ENCODE measurements at places on chromosomes 5 and 9.
A peak's percentile ranks its signal among the peaks of the same experiment; 100 is the strongest.

DNA sequence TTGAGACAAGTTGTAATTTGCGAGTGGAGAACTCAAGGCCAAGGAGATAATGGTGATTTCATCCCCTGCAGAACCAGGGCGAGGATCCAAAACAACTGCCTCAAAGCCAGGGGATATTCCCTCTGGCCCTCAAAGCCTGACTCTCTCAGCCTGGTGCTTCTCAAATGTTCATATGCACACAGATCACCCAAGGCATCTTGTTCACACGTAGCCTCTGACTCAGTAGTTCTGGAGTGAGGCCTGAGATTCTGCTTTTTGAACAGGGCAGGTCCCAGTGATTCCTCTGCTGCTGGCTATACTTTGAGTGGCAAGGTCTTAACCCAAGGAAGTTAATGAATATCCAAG, 30.2 kb upstream of the WWC1 start:
- no peak for DNase-seq

DNA sequence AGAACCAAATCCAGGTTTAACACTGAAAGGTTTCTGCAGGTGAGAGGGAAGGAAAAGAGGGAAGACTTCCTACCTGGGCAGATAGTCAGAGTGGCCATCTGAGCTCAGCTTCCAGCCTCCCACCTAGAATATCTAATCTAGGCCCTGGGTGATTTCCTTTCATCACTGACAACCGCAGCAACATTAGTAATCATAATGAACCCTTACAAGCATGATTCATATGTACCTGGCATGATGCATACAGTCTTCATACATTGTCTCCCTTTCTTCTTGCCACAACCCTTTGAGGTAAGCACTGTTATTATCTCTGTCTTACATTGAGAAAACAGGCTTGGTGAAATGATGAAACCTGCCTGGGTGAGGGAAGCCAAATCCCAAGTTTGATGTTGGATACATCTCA, 13.5 kb downstream of the AFAP1L1 start:
- DNase-seq = no peak

DNA sequence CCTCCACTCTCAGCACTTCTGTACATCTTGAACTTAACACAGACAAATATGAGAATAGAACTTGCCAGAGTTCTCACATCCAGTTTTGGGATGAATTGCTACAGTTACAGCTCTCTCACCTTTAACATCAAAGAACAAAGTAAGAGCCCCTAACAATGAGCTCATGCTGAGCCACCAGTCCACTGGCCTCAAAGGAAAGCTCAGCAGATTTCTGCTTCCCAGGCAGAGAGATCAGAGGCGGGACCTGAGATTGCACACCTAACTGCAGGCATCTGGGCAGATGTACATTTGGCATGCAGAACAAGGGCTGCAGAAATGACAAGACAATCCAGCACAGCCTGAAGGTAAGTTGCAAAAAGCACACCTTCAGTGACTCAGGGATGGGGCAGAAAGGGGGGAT, 300.9 kb downstream of the MRPS30 start:
- no peak for DNase-seq

DNA sequence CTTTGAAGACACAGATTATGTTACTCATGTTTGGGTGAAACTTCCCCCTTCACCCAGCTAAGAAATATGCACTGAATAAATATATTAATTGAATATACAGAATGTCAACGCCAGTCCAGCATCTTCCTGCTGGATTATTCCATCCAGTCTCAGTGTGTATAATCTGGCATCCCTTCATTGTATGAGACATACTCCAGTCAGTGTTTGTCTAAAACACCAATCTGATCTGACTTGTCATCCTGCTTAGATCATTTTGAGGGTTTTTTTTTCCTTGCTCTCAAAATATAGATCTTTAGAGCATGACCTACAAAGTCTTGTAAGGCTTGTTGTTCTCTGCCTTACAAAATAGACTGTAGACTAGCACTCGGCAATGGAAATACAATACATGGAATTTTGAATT, 195.1 kb downstream of the SMARCA2 start:
- no peak for DNase-seq

- no peak for DNase-seq
Observed at GRCh38 chr5:16234598-16234997, 55.0 kb upstream of the MARCHF11 start.

DNA sequence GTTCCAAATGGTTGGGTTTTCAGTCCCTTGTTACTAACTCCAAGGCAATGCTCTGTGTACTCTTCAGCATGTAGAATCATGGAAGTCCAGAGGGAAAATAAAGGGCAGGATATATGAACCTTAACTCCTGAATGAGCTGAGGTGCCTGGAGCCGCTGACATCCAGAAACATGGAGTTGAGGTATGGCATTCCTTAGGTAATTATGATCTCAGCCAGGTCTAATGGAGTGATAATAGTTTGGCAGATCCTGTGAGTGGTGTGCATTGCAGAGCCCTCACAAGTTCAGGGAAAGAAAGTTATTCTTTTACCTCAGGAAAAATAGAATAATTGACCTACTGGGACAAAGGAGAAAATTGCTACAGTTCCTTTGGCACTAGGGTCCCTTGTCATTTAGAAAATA, 369.1 kb downstream of the ZNF608 start:
- no peak for DNase-seq

GRCh38 chr5:109329333-109330237, 80.2 kb downstream of the PJA2 start:
- no peak for DNase-seq

DNA sequence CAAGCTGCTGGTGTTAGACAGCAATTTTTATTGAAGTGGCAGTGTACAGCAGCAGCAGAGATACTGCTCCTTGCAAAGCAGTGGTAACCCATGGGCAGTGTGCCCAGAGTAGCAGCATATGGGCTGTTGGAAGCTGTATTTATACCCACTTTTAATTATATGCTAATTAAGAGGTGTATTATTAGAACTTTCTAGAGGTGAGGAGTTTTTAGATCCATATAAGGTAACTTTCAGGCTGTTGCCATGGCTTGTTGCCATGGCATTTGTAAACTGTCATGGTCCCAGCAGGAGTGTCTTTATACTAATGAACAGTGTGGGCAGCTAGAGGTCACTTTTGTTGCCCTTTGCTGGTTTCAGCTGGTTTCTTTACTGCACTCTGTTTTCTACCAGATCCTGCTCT, 3.7 kb upstream of the PJA2 start:
- DNase-seq = peak; percentile 31

DNA sequence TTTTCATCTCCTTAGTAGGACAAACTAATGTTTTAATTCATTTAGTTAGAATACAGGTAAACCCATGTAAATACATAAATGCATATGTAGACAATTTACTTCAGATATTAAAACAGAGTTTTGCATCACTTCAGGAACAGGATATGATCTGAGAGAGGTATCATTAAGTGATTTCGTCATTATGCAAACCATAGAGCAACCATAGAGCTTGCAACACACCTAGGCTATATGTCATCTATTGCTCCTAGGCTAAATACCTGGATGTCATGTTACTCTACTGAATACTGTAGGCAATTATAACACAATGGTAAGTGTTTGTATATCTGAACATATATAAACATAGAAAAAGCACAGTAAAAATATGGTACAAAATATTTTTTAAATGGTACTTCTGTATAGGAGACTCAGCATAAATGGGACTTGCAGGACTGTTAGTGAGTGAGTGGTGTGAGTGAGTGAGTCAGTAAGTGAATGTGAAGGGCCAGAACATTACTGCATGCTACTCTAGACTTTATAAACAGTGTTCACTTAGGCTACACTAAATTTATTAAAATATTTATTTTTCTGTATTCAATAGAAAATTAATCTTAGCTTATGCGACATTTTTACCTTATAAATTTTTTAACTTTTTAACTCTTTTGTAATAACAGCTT, 1377.5 kb upstream of the CDH9 start:
- DNase-seq = no peak

DNA sequence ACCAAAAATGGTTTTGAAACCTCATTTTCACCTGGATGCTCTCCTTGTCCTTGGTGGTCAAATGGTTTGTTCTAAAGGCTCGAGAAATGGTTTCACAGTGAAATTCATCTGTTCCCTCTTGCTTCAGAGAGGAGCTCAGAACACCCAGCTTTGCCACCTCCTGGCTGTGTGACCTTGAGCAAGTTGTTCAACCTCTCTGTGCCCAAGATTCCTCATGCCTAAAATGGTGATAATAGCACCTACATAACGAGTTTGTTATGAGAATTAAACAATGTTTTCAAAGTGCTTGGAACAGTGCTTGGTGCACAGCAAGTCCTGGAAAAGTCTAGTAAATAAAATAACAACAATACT, 6.5 kb upstream of the GADD45G start:
- no peak for DNase-seq

DNA sequence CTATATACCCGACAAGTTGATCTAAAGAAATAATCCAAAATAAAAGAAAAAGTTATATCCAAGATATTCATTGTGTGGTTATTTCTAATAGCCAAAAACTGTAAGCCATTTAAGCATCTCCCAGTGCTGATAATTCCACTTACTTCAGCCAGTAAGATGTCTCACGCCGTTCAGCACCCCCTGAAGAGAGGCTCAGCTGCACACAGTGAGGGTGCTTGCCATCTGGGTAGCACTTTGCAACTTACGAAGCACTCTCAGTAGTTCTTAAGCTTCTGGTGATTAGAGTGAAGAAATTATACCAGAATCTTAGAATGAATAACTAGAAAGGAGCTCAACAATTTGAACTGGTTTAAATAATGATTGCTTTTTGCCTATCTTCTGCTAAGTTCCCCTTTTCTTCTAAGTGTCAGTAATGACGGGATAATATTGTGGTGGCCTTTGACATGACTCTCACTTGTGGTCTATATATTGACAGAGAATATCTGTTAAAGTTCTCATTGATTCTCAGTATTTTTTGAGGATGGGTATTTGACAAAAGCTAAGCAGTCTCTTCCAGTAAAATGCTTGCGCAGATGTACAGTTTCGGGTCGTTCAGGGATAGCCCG, 26.2 kb upstream of the LTC4S start:
- DNase-seq = no peak

DNA sequence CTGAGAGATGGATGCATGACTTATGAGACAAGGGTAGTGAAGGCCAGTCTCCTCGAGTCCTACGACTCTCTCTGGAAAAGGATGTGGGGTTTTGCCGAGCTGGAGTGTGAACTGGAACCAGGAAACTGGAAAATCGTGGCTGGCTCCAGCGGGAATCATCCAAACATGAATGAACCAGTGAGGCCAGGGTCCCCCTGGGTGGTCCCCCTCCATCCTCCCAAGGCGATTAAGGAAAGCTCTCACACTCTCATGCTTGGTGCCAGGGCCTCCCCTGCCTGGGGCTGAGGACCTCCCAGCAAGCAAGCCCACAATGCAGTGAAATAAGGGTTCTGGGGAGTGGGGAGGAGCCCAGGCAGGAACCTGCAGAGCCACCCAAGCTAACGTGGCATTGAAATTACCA, 9.6 kb upstream of the AMBP start:
- DNase-seq = no peak

GRCh38 chr9:83937861-83938455, 16.7 kb upstream of the KIF27 start:
- no peak for DNase-seq

DNA sequence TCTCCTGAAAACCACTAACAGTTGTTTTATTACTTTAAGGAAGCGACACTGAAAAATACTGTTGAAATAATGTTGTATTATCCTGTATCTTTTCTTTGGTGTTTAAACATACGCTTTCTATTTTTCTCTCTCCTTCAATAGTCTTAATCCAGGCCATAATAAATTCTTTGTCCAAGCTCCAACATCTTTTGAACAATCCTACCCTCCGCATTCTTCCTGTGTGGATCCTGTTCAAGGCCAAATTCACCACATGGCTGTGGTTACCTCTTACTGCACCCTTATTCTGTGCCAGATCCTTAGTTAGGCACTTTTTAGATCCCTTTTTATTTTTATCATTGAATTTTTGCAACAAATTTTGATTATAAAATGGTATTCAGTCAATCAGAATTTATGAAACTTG, 1691.5 kb downstream of the MAT2B start:
- no peak for DNase-seq

DNA sequence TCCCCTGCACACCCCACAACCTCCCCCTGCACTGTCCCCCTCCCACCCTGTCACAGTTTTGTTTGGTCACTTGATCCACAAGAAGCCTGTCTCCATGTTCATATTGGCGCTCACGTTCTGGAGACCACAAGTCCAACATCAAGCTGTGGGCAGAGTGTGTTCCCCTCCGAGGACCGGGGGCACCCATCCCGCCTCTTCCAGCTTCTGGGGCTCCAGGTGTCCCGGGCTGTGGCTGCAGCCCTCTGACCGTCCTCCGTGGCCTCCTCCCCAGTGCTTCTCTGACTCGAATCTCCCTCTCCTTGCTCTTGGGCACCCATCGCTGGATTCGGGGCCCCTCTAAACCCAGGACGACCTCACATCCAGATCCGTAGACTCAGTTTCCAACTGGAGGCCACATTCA, 49.2 kb downstream of the PLEKHG4B start:
- no peak for DNase-seq

DNA sequence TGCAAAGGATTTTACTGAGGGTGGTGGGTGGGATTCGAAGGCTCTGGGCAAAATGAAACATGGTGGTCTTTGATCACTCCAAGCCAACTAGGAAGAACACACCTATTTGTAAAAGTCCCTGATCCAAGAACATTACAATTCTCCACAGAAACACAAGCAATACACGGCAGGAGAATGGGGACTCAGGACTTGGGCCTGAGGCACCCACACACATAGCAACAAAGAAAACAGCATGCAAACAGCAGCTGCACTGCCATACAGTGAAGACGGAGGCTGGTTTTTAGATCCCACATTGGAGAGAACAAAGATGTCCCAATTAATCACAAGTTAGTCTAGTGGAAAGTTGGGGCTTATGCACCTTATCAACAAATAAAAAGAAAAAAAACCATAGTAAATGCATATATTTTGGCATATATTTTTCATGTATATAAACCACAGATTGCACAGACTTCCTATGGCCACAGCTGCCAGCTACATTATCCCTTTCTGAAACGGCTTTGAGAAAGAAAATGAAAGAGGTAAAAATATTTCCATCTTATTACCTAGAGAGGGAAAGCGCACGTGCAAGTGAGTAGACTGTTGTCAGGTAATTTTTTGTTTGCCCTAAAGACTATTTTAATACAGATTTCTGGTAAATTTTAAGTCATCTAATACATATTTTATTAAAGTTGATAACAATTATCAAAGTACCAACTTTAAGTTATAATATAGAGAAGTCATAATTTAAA, 410.9 kb downstream of the BNC2 start:
- DNase-seq = no peak

DNA sequence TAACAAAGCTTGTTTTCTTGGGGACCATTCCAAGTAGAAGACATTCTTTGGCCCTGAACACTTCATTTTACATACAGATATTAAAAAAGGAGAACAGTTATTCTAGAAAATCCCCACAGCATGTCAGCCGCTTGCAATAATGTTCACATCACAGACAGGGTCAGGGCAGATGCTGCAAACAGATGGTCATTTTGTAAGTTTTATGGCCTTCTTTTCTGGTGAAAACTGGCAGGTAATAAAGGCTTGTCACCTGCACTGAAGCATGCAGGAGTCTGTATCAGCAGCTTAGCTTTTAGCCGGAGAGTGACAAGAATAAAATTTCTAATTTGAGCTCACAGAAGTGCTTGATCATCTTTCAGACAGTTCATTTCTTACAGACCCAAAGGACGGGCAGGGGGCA, 220.9 kb upstream of the DAP start:
- no peak for DNase-seq

GRCh38 chr9:107872457-107873192, 383.1 kb upstream of the KLF4 start:
- no peak for DNase-seq

Data from NCI-H2081 treated with DMSO at 0.1 percent for 48 hours (cell line).